ENCODE measurements at places on chromosomes 16 and 17.

GRCh38 chr16:31085411-31085810 lies 3.3 kb downstream of the PRSS53 start:
- DNase-seq, result no peak

- DNase-seq, result no peak
Measured at GRCh38 chr16:11094075-11094856, 149.9 kb downstream of the CLEC16A start.

DNA sequence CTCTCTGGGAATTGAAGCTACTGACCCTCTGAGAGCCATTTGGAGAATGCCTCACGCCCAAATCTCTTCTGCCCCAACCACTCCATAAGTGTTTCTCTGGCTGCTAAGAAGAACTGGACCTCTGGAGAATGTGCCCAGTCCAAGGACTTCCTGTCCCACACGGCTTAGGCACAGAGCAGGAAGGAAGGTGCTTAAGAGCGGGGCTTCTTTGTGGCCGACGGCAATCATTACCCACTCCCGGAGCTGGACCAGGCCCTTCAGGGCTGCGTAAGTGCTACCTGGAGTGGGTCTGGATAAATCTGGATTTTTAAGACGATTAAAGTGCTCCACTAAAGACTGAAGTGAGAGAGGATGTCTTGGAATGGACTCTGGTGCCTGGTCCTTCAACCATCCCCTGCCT lies 1.8 kb downstream of the CCDC42 start:
- no peak for DNase-seq

- no peak for DNase-seq
Measured at GRCh38 chr16:30902029-30902972, 5.9 kb downstream of the CTF1 start.

DNA sequence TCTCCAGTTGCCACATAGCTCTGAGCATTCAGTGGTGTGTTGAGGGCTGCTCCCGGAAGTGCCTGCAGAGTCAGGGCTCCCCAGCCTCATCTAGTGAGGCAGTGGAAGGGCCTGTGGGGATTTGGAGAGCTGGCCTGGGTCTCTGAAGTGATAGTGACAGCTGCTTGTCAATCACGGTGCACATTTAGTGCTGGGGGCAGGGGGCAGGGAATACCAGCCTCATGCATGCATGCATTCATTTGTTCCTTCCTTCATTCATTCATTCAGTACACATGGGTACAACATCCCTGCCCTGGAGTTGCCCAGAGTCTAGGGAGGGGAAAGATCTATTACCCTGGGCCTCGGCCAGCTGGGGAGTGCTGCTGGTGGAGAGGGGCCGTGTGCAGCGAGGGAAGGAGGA lies 11.3 kb upstream of the STH start:
- DNase-seq, result no peak

DNA sequence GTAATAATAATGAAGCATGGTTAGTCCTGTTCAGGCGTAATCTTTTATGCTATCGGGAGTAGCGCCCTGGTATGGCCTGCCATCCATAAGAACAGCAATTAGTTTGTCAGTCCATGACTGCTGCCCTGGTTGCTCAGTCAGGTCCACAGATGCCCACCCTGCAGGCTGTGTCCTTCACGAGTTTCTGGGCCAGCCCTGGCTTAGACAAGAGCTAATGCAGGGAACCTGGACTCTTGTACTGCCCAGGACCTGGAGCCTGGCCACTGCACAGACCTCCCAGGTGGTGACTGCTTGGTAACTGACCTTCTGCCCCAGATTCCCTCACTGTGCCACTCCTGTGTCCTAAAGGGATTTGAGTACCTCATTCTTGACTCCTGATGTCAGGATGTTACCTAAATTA lies 161.1 kb upstream of the NOG start:
- no peak for DNase-seq

DNA sequence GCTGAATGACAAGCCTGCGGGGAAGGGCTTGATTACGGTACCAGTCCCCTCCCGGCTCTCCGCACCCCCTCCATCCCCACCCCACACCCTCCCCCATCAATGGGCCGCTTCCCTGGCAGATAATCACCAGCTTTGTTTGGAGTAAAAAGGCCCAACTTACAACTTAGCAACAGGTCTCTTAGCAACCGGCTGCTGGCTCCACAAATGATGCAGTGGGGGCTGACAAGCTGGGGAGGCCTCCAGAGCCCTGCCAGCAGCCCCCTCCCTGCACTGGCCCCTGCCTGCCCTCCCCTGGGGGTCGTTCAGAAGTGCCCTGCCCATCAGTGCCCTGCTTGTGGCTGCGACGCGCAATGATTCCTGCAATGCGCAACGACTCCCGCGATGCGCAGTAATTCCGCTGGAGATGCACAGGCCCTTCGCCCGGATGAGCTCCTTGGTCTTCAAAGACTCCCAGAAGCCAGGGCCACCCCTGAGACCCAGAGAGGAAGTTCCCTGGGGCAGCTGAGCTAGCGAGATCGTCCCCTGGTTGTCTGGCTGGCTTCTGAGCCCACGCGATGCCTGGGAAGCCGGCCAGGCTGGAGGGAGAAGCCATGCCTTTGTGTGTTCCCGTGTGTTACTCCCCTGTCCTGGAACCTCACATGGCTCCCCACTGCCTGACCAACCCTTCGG lies 23.3 kb downstream of the CPNE2 start:
- peak; percentile 85 for DNase-seq

DNA sequence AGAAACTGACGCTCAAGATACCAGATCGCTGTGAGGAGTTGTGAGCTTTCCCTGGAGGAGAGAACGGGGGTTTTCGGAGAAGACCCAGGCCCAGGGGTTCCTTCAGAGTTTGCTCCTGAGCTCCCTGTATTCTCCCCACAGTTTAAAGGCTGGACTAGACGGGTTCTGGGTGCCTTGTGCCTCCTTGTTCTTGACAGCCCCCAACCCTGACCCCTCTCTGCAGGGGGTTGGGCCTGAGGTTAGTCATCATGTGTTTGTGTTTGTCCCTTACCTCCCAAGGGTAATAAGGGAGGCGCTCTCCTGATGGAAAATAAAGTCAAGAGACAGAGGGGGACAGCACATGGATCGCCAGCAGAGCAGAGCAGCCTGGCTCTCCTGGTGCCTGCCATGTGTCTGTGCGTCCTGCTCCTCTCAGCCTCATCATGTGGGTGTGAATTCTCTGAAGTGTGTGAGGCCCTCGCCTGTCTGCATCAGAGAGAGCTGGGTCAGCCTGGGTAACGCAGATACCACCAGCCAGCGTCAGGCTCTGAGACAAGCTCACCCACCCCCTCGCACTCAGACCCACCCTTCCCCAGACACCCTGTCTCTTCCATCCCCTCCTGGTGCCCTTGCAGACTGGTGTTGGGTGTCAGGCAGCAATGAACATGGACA lies 8.7 kb downstream of the HEXIM2 start:
- DNase-seq, result no peak

DNA sequence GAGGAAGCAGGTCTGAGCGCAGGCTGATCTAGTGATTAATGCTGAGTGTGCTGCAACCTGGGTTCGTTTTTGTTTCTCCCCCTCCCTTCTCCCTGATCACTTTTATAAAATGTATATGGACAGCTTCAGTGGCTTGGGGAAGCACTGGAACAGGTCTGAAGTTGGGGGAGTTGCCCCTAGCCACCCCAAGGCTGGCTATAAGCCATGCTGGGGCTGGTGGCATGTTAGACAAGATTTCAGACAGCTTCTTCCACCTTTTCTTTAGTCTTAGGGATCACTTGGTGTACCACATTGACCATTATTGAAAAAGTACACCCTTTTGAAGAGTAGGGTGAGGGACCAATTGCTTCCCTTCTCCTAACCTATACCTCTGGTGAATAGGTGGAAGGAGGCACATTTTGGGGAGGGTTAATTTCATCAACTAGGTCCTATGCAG lies 3.8 kb upstream of the VAC14 start:
- DNase-seq, result no peak

DNA sequence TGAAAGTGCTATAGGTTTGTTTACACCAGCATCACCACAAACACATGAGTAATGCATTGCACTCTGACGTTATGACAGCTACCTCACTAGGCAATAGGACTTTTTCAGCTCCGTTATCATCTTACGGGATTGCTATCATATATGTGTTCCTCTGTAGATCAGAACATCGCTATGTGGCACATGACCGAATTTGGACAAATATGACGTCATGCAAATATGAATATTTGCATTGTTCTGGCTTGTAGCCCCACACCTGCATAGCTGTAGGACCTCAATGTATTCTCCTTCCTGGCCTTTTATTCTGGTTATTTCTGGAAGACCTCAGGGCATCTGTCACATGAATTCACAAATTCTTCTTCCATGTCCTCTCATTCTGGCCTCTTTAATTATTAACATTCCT lies 393.2 kb downstream of the CDH13 start:
- no peak for DNase-seq

GRCh38 chr17:4436846-4437245 lies 3.1 kb downstream of the SPNS3 start:
- DNase-seq, result no peak

- no peak for DNase-seq
Measured at GRCh38 chr17:75874323-75875181, 3.8 kb downstream of the TRIM47 start.

GRCh38 chr16:10613785-10614485 lies 33.5 kb upstream of the EMP2 start:
- no peak for DNase-seq

- DNase-seq, result no peak
Measured at GRCh38 chr16:57148481-57148880, 37.4 kb downstream of the PSME3IP1 start.
